ENCODE measurements at places on chromosomes 3 and 15. TPM values are rescaled to one million over a fixed set of nuclear protein-coding genes. Genes with fewer than 3 reads are reported as not detected.

DNA sequence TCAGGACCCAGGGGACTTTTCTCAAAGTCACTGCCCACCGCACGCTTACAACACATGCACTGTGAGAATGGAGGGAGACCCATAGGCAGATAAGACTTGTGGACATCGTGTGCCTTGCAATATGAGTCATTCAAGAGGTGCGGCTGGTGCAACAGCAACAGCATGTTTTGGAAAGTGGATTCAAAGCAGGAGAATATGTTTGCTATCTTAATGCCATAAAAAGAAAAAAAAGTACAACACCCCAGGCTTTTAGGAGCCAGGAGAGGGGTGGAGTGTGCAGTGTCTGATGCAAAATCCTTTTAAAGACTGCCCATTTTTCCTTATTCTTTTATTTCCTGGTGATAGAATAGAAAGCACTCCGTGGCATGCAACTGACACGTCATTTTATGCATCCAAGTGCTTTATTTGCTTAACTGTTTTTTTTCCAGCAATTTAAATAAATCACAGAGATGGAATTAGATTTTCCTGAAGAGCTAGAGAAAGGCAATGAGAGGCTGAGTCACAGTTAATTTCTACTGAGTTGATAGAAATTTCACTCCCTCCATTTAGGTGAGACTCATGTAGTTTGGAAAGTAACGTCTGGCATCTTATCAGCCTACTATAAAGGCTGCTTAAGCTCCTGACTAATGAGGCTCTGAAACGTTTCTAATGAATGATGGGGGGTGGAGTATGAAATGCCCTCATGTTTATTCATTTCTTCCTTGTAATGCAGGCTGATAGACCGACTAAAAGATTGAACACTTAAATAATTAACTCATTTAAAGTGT lies 96.4 kb downstream of the NSUN3 start:
- no peaks in the 10 kb centered on the region for H3K4me1 ChIP-seq
- no peak for DNase-seq

Gene RBP2
- not detected for total RNA-seq

DNA sequence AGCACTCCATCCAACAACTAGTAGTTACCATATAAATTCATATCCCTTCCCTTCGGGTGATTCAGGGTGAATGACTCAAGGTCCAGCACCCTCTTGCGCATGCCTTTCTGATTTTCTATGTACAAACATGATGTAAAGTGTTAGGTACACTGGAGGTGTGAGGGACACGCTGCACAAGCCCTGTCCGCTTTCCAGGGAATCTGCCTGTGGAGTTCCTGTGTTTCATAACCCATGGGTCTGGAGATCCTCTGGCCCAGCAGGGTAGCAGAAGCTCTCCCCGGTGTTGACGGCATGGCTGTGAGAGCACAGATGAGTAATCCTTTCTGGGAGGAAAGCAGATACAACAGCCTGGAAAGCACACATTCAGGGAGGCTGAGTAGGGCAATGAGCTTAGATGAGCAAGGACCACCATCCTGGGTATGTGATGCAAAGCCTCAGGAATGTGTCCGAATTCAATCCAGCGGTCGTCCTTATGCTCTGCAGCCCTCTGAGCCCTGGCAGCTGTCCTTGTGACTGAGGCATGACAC lies 142.9 kb upstream of the TP63 start:
- no peaks in the 10 kb centered on the region for H3K36me3 ChIP-seq
- no peaks in the 10 kb centered on the region for H3K27me3 ChIP-seq
- H3K4me1 ChIP-seq: no peaks in the 10 kb centered on the region
- no peak overlapping the region for H3K4me3 ChIP-seq

DNA sequence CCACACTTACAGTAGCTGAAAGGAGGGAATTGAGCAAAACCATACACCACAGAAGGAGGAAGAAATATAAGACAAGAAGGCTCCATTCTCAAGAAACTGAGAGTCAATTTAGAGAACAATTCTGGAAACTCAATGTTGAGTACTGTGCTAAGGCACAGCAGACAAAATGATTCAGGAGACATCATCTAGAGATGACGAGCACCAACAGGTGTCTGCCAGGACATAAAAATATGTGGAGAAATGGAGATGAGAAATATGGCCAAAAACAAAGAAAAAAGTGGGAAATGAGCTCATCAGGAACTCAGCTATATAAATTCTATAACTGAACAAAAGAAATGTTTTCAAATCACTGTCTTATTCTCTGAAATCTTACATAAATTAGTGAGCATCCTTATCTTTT lies 343.7 kb downstream of the ERC2 start:
- no peak overlapping the region for H3K27ac ChIP-seq
- no peaks in the 10 kb centered on the region for H3K27me3 ChIP-seq
- no peaks in the 10 kb centered on the region for H3K4me1 ChIP-seq
- H3K36me3 ChIP-seq: no peaks in the 10 kb centered on the region
- H3K4me3 ChIP-seq: no peak overlapping the region
- DNase-seq: no peak

All from spinal cord (tissue), 10 donors.